Neural progenitor cell (in vitro differentiated cells): ENCODE measurements at places on chromosomes 3 and 15. TPM values are rescaled to one million over a fixed set of nuclear protein-coding genes. Genes with fewer than 3 reads are reported as not detected.
A peak's percentile ranks its signal among the peaks of the same experiment; 100 is the strongest.

KIF15 gene
- 46.2 and 83.4 TPM in 2 replicates for total RNA-seq

DNA sequence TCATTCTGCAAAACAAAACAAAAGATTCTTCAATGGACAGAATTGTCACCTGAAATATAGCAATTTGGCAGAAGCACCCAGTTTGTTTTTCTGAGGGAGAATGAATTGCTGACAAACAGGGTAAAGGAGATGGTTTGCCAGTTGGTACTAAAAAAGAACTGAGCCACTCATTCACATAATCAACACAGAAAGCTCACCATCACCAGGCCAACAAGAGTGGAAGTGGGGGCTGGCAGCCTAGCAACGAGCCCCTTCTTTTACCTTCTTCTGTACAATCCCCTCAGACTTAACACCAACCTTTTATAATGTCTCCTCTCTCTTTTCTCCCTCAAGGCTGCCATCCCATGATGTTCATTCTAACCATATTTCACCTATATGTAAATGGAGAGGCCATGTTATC is 5.9 kb downstream of the TOP2B start:
- DNase-seq = no peak

DNA sequence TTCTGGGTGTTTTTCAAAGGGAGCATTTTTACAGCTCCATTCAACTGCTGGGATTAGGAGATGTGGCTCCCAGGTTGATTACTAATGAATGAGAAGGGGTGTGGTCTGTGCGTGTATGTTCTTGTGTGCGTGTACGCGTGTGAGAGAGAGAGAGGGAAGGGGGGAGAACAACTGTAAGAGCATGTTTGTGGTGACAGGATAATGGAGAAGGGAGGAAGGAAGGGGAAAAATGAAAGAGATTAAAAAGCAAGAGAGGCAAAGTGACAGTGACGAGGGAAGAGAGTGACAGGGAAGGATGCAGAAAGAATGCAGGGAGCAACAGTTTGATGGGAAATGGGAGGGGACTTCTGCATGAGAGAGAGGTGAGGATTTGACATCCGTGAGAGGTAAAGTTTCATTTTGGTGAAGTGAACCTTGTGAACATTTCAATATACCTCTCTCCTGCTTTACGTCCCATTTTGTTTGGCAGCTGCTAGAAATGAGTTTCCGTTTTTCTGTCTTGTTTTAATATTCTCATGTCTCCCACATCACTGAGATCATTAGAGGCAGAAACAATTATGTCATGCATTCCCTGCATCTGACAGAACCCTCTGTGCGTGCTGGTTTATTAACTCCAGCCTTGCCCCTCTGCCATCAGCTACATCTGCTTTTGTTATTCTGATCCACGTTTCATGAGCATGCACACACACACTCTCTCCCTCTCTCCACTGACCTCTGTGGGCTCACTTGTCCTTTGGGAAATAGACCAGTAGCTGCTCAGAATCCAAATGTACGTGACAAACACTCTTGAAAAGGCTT is 161.6 kb downstream of the GAP43 start:
- no peak for DNase-seq

GRCh38 chr3:112043621-112044201 is 9.2 kb downstream of the TMPRSS7 start:
- DNase-seq = peak; percentile 72

DNA sequence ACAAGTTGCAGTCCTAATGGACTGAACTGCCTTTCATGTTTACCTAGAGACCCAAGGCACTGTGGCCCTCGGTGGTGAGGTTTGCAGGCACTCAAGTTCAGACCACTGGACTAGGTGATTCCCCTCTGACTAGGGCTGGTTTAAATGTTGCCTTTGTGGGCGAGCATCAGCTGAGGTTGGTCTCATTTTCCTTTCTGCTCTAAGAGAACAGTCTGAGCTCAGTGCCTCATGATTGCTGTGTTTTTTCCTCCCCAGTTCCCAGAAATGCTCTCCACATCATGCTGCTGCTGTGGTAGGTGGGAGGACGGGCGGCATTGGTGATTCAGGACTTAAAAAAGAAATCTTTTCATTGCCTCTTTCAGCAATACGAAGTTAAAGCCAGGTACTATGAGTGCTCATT is 237.2 kb downstream of the MBNL1 start:
- no peak for DNase-seq

DNA sequence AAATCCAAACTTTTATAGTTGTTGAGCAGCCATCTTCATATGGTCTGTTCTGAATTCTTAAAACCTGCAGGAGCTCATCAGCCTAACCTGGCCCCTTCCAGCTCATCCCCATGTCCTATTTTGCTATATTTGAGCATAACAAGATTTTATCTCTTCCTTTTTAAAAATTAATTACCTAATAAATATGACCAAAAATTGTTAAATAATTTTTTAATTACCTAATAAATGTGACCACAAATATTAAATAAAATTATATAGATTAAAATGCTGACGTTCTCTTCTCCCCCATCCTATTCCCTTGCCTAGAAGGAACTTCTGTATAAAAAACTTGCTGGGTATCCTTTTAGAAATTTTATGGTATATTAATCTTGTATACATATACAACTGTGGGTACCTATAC is 43.7 kb downstream of the OXNAD1 start:
- no peak for DNase-seq

DNA sequence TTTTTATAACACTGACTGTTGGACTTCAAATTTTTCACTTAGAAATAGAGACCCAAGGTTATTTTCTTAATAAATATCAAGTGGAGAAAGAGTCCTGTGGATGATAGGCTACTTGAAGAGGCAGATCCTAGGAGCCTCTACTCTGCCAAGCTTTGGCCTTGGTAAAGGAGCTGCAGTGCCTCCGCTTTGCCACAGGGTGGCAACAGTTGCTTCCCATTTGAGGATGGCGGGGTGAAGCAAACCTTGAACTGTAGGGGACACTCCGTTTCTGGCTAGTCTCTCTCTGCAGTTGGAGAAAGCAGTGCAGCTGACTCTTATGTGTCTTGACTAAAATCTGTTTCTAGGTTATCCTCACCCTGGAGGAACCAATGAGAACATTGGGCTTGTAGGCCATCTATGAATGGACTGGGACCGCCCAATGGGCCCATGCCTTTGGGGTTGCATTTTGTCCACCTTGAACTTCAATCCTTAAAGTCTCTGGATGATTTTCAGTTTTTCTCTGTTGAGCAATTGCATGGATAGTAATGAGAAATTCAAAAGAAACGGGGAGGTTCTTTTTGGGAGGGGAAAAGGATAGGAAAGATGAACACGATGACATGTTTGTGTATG is 9.8 kb downstream of the SCG5 start:
- peak; percentile 74 for DNase-seq

EIF1B gene
- total RNA-seq = 22.4 and 45.3 TPM in 2 replicates

GRCh38 chr15:88938802-88939485 is 25.8 kb upstream of the MFGE8 start:
- peak; percentile 9 for DNase-seq

DNA sequence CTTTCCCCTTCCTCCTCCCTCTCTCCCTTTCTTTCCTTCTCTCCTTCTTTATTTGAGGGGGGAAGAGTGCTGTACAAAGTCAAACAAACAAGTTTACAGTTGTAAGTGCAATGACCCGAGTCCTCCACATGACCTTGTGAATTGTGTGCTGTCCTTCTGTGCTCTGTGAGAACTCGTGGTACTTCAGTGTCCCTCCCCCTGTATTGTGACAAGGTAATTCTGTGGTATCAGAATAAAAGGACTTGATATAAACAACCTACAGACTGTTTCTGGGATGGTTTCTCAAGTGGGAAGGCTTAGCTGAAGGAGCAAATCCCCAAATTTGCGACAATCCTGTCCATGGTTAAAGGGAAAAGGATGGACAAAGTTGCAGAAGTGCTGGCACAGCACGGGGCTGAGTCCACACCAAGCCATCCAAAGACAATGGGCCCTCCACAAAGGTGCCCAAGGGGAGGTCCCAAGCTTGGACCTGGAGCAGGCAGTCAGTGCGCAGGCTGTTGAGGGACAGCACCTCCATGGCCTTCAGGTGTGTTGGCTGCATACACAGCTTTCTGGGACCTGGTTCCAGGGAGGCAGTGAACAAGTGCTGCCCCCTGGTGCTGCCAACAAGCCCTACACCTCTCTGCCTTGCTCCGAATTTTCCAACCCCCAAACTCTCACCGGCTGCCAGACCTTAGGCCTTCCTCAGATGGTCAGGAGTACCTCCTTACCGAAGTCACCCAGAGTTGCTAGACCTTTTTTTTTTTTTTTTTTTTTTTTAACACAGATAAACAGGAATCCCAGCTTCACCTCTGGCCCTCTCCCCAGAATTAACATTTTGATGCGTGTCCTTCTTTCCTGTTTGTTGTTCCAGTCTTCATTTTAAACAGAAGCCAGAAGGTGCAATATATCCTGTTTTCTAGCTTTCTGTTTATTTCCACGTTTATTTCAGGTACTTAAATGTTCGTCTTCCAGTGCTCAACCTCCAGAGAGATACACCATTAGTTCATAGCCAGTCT is 2.6 kb upstream of the APEH start:
- DNase-seq = peak; percentile 84

DNA sequence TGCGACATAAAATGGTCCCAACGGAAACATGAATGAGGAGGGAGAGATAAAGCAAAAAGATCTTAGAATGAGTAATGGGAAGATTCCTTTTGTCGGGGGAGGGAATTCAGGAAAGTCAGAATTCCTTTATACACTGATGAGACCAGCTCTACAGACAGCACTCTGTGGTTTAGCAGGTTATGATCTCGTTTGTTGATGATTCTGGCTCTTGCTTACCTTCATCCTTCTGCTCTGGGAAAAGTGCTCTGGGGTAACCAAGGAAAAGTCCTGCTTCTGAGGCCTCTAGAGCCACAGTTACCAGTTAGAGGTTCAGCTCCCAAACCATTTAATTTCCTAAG is 150.7 kb upstream of the NR2E3 start:
- no peak for DNase-seq

- no peak for DNase-seq
These were observed 443.8 kb upstream of the EPHA6 start for GRCh38 chr3:96370637-96371036.

DNA sequence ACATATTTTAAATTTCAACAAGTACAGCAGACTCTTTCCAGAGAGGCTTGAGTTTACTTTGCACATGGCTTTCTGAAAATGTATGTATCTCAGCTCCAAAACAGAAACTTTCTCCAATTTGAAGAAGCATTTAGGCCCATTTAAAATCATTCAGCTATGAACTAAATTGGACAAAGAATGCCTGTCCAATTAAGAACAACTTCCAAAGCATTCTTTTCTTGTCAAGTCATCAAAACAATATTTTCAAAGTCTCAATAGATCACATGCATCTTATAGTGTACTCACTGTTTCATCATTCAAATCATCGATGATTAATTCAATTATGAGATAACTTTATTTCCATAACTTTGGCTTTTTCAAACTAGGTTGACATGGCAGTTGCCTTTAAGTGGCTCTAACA is 95.2 kb downstream of the KBTBD8 start:
- DNase-seq = no peak

GRCh38 chr15:43277901-43278300 is 11.2 kb upstream of the TGM5 start:
- no peak for DNase-seq

DNA sequence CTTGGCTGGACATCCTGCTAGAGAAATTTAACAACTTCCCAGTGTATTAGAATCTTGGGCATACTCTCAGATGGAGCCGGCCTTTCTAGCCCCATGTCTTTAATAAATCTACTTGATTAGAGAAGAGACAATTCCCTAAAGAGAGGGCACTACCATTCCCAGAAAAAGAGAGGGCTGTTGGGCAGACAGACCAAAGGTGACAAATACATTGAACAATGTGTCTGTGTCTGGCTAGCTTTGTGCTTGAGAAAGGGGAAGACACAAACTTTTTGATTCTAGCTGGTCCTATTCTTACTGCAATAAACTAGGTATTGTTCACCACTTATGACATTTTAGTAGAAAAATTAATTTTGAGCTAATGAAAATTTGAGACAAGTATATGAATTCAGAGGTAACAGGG is 57.7 kb downstream of the DUT start:
- no peak for DNase-seq

- DNase-seq = no peak
These were observed 15.4 kb downstream of the PLXNA1 start for GRCh38 chr3:126998320-126998719.

DNA sequence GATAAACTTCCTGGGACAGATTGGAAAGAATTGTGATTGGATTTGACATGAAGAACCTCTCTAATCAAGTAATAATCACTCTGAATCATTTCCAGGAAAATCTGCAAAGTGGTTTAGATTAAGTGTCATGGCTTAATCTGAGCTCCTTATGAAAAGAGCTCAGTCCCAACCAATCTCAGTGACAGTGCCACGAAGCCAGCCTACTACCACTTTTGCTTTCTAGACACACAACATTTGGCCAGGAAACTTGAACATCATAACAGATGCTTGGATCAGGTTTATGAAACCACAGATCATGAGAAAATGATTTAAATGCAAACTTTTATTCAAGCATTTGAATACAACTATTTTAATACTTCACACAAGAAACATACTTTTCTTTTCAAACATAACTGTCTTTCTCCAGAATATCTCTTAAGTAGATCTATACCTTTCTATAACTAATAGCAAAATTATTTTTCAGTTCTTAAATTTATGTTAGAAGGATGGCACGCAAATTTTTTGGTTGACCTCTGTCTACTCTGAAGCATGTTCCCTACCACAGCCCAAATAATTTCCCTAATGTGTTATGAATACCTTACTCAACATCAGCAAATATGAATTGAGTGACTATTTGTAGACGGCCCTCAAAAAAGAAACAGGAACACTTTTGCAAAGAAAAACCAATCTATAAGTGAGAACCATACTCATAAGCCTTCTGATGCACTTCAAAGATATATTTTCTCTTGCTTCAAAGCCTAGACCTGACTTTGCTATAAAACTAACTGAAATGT is 495.0 kb upstream of the ZNF385D start:
- no peak for DNase-seq

FSIP1 gene
- total RNA-seq = 2.1 and 2.5 TPM in 2 replicates

DNA sequence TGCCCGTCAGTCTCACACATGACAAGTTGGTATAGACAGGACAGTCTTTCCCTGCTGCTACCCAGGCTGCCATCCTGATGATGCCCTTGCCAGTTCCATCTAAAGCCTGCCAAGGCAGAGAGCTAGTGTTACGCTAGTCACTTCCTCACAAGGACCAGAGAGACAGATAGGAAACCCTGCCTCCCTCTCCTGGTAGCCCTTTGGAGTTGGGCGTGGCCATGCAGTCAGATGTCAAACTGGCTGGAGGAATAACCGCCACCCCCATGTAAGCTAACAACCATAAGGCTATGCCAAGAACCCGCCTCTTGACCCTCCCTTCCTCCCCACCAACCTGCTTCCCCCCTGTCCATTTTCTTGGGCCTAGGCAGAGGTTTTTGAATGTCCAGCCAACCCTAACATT is 2.8 kb downstream of the TMEM115 start:
- DNase-seq = no peak

DNA sequence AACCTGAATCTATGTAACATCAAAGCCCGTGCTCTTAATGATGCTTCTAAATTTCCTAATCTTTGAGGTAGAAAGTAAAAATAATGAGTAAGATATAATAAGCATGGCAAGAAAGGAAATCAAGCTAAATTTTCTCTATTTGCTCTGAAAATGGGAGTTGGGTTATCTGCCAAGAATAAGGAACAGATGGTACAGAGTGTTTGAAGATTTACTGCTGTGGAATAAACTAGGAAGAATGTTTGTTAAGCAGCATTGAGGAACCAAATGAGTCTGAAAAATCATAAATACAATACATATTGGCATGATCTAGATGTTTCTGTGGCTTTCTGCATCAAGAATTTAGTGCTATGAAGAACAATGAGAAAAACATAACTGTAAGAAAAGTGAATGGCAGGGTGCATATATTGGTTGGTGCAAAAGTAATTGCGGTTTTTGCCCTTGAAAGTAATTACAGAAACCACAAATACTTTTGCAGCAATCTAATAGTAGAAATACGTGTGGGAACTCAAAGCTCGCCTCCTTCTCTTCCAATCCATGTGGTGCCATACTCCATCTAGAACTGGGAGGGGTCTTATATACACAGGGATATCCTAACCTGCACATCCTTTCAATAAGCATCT is 87.6 kb downstream of the SUCNR1 start:
- no peak for DNase-seq
